Thyroid gland (tissue), 4 donors: ENCODE measurements at places on chromosomes 1 and 21.

- H3K36me3 ChIP-seq: peaks cover 34% of the 10 kb centered on the region
- no peak overlapping the region for H3K27ac ChIP-seq
- H3K4me3 ChIP-seq: no peak overlapping the region
- no peak for DNase-seq
- no peaks in the 10 kb centered on the region for H3K27me3 ChIP-seq
These were observed 74.1 kb downstream of the VPS26C start for GRCh38 chr21:37193006-37193405.

- H3K27me3 ChIP-seq: no peaks in the 10 kb centered on the region
- no peak for DNase-seq
- no peaks in the 10 kb centered on the region for H3K36me3 ChIP-seq
- H3K27ac ChIP-seq: no peak overlapping the region
- H3K4me1 ChIP-seq: no peaks in the 10 kb centered on the region
- H3K4me3 ChIP-seq: no peak overlapping the region
These were observed 38.1 kb upstream of the STUM start for GRCh38 chr1:226510453-226510852.

DNA sequence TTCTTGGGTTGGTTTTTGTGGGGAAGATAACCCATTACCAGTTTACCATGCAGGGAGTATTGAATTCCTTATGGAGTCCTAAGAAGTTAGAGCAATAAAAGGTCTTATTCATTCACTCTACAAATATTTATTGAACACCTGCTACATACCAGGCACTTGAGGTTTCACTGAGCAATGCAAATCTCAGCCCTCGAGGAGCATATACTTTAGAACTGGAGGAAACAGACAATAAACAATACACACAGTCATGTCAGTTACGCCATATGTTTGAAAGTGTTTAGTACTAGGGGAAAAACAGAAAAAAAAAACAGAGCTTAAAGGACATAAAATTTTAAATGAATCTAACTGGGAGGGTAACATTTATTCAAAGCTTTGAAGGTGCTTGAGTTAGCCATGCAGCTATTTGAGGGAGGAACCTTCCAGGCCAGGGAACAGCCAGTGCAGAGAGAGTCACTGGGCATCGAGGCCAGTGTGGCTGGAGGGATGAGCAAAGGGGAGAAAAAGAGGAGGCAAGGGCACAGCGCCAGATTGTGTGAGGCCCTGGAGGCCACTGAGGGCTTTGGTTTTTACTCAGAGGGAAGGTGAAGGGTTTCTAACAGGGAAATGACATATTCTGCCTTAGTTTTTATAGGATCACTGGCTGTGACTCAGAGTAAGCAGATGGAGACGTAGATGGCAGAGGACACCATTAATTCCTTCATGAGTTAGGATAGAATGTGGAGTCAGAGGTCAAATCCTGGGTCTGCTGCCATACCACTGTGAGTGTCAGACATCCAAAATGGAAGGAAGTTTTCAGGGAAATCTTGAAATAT is 32.7 kb downstream of the C1orf21 start:
- H3K27ac ChIP-seq: no peak overlapping the region
- no peak for DNase-seq
- H3K4me1 ChIP-seq: no peaks in the 10 kb centered on the region

DNA sequence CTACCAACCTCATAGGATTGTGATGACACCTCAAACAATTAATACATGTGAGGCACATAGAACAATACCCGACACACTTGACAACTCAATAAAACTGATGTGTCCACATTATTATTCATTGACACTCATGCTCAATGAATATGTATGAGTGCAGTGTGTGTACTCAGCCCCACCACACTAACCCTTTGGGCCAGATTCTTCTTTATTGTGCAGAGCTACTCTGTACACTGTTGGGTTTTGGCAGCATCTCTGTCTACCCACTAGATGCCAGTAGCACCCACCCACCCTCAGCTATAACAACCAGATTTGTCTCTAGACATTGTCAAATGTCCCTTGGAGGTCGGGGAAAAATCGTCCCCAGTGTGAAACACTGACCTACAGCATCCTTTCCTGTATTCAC is 10.1 kb downstream of the CASP9 start:
- H3K4me3 ChIP-seq: no peak overlapping the region
- no peak overlapping the region for H3K27ac ChIP-seq
- H3K27me3 ChIP-seq: no peaks in the 10 kb centered on the region
- H3K4me1 ChIP-seq: peaks cover 14% of the 10 kb centered on the region
- no peaks in the 10 kb centered on the region for H3K36me3 ChIP-seq
- DNase-seq: no peak

DNA sequence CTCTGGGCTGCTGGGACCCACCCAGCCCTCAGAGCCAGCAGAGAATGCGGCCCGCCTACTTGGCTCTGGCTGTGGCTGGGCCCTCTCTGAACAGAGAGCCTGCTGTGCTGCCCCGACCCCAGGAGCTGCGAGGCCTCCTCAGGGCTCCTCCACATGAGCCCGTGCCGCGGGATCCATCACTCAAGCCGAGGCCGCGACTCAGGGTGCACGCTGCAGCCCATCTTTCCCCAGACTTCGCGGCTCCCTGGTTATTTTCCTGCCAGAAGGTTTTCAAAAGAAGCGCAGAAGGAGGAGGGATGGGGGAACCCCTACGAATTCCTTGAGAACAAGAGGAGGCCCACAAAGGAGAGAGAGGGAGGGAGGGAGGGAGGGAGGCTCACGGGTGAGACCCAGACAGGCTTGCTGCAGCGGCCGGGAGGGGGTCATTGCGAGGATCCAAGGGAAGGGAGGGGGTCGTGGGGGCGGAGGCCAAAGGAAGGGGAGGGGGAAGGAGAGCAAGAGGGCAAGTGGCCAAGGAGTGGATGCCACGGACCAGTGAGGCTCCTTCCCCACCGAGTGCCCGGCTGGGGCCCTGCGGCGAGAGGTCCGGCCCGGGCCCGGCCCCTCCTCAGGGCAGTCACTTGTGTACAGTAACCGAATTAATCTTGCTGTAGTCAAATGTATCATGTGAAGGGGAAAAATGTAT is 146.8 kb downstream of the CASZ1 start:
- peaks cover 13% of the 10 kb centered on the region for H3K4me1 ChIP-seq
- peaks cover 25% of the 10 kb centered on the region for H3K36me3 ChIP-seq
- H3K27ac ChIP-seq: no peak overlapping the region
- no peaks in the 10 kb centered on the region for H3K27me3 ChIP-seq

DNA sequence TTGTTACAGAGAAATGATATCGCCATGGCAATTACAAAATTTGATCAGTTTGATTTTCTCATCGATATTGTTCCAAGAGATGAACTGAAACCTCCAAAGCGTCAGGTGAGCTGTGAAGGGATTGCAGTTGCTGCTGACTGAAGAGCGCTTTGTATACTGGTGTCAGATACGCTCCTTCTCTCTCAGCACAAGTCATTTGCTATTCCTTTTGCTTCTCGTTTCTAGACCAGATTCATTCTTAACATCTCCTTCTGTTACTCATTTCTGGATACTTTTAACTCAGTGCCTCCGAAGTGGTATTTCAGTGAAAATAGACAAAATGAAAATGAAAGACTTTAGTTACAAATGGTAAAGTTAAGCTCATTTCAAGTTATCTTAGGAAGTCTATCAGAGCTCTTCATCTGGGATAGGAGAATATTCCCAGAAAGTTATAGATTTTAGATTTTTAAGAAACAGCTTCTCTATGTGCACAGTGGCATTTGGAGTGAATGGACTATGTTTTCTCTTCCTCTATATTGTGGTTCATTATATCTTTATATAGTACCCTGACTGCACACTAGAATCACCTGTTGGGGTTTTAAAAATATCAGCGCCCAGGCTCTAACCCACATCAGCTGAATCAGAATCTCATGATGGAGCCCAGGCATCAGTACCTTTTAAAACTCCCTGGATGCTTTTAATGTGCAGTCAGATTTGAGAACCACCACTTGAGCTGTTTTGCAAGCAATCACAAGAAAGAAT is 30.3 kb upstream of the KCNQ4 start:
- DNase-seq: no peak
- H3K27me3 ChIP-seq: no peaks in the 10 kb centered on the region
- H3K4me3 ChIP-seq: no peak overlapping the region
- H3K36me3 ChIP-seq: peaks cover 56% of the 10 kb centered on the region
- H3K27ac ChIP-seq: no peak overlapping the region

DNA sequence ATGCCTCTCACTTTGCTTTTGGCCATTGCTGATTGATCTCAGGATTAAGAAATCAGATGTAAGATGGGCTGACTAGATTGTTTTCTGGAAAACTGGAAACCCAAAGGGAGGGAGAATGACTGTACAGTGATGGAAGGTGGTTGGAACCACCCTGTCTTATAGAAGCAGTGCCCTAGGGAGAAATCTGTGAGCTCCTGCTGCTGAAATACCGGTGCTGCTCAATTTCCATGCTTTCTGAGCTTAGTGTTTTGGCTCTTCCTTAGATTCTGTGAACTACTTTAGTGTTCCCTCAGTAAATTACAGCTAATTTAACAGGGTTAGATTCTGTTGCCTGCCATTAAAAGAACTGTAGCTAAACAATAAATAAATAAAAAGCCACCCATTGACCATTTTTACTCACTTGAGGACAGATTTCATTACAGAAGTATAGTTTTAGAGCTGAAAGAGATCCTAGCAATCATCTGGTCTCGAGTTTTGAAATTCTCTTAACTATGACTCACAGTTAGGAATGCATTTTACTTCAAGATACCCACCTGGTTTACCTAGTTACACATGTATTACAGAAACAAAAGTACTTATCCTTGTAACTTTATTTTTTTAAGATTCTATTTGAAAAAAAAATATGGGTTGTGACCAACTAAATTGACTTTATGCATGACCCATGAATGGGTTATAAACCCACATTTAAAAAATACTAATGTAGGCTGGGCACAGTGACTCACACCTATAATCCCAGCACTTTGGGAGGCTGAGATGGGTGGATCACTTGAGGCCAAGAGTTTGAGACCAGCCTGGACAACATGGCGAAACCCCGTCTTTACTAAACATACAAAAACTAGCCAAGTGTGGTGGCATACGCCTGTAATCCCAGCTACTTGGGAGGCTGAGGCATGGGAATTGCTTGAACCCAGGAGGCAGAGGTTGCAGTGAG is 33.2 kb downstream of the CAMSAP2 start:
- H3K27me3 ChIP-seq: no peaks in the 10 kb centered on the region
- no peaks in the 10 kb centered on the region for H3K36me3 ChIP-seq
- no peak overlapping the region for H3K4me3 ChIP-seq

- no peak overlapping the region for H3K27ac ChIP-seq
- no peaks in the 10 kb centered on the region for H3K36me3 ChIP-seq
- DNase-seq: no peak
- no peaks in the 10 kb centered on the region for H3K27me3 ChIP-seq
These were observed 11.3 kb upstream of the PDZK1IP1 start for GRCh38 chr1:47201179-47201578.

DNA sequence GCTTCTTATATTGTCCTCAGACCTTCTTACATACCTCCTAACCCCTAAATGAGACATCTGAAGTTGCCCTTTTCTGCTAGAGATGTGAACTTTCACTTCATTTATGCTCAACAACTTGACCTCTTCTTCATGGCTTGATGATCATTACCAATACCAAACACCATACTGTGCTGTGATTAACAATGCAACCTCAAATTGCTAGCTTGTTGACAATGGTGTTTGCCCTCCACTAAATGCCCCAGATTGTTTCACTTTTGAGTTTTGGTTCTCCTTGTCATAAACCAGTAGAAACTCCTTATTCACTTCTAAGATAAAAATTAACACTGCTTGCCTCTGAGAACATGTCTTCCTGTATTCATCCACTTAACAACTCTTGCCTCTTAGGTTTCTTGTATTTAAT is 5.6 kb downstream of the JAK1 start:
- no peak overlapping the region for H3K27ac ChIP-seq
- DNase-seq: no peak
- no peaks in the 10 kb centered on the region for H3K27me3 ChIP-seq
- peaks cover 27% of the 10 kb centered on the region for H3K4me1 ChIP-seq

GRCh38 chr21:42463861-42464515 is 32.0 kb downstream of the RSPH1 start:
- no peak for DNase-seq
- H3K27ac ChIP-seq: no peak overlapping the region
- peaks cover 4% of the 10 kb centered on the region for H3K4me1 ChIP-seq
- H3K36me3 ChIP-seq: no peaks in the 10 kb centered on the region
- H3K27me3 ChIP-seq: no peaks in the 10 kb centered on the region
- H3K4me3 ChIP-seq: no peak overlapping the region

- DNase-seq: no peak
- no peaks in the 10 kb centered on the region for H3K27me3 ChIP-seq
- no peaks in the 10 kb centered on the region for H3K36me3 ChIP-seq
- H3K4me3 ChIP-seq: no peak overlapping the region
- peaks cover 15% of the 10 kb centered on the region for H3K4me1 ChIP-seq
These were observed 28.6 kb upstream of the FNBP1L start for GRCh38 chr1:93419344-93419743.

DNA sequence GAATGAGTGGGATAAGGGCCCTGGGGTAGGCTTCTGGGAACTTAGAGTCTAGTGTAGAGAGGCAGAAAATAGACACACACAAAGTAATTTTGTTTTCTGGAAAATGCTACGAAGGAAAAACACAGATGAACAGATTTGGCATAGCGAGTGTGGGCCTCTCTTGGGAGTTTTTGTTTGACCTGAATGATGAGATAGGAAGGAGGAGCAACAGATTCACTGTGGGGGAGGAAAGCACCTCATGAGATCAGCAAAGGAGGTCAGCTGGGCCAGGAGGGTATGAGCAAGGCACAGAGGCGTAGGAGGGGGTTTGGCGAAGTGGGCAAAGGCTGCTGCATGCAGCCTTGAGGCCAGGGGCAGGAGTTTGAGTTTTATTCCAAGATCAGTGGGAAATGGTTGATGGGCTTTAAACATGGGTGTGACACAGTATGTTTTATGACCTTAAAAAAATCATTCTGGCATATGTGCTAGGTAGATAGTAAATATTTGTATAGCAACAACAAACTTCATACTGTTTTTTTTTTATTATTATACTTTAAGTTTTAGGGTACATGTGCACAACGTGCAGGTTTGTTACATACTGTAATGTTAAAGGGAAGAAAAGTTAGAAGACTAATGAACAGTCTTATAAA is 57.9 kb downstream of the FGGY start:
- no peaks in the 10 kb centered on the region for H3K36me3 ChIP-seq
- no peak for DNase-seq
- no peaks in the 10 kb centered on the region for H3K27me3 ChIP-seq
- H3K27ac ChIP-seq: peak overlapping the region; percentile 56

DNA sequence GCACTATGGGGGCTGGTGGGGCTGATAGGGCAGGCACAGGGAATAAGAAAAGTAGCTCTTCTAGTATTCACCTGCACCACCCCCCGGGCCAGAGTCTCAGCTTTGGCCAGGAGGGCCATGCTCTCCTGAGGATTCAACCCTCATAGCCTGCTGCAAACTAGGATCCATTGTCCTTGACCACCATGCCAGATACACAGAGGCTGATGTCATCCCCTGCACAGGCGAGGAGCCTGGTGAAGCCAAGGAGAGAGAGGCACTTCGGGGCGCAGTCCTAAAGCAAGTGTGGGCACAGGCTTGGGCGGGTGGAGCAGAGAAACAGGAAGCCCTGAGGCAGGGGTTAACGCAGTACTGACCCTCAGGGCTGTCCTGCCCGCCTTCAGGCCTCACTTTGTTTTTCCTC is 29.5 kb downstream of the TMEM53 start:
- no peak for DNase-seq
- no peak overlapping the region for H3K27ac ChIP-seq
- no peak overlapping the region for H3K4me3 ChIP-seq
- no peaks in the 10 kb centered on the region for H3K4me1 ChIP-seq
- no peaks in the 10 kb centered on the region for H3K27me3 ChIP-seq

- no peaks in the 10 kb centered on the region for H3K36me3 ChIP-seq
- no peaks in the 10 kb centered on the region for H3K27me3 ChIP-seq
- H3K27ac ChIP-seq: no peak overlapping the region
- H3K4me1 ChIP-seq: no peaks in the 10 kb centered on the region
These were observed 119.9 kb downstream of the SYF2 start for GRCh38 chr1:25112400-25112799.
